Trophoblast cell (in vitro differentiated cells and primary cell): ENCODE measurements at places on chromosomes 5 and 9.

GRCh38 chr9:107927276-107927675 lies 437.7 kb upstream of the KLF4 start:
- DNase-seq, result peak; percentile 68

GRCh38 chr9:5949103-5949699 lies 58.5 kb downstream of the MLANA start:
- DNase-seq, result peak; percentile 34

- DNase-seq, result no peak
Observed at GRCh38 chr5:179696603-179697002, 2.2 kb upstream of the CANX start.

- DNase-seq, result no peak
Observed at GRCh38 chr9:113519426-113520108, 56.0 kb downstream of the RGS3 start.

GRCh38 chr5:44048276-44048984 lies 340.8 kb downstream of the FGF10 start:
- DNase-seq, result no peak
